ENCODE measurements at places on chromosomes 16 and 17. TPM values are rescaled to one million over a fixed set of nuclear protein-coding genes. Genes with fewer than 3 reads are reported as not detected.

DNA sequence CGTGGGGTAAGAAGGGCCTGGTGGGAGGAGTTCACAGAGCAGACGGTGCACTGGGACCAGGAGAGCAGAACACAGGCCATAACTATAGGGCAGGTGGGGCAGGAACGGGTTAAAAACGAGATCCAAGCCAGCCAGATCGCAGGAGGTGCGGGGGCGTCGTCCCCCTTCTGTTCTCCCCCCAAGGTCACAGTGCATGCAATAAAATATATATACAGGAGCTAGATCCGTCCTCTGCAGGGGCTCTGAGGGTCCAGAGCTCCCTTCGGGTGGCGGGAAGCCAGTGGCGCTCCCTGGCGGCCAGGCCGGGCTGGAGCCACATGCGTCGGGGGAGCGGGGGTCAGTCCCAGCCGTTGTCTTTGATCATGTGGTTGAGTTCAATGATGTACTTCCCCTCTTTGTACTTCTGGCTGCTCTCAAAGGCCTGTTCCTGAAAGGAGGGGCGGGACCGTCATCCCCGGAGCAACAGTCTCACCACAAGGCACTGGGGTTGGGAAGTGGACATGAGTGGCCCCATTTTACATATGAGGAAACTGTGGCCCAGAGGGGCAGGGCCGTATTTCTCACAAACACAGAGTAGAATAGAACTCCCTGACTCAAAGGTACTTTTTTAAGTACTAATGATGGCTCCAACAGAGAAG is 768 bp upstream of the TBX6 start:
- H3K27ac ChIP-seq: peak overlapping the region; percentile 85
- peaks cover 72% of the 10 kb centered on the region for H3K4me1 ChIP-seq
- H3K4me3 ChIP-seq: peak overlapping the region; percentile 49
- no peaks in the 10 kb centered on the region for H3K27me3 ChIP-seq
- no peaks in the 10 kb centered on the region for H3K36me3 ChIP-seq

GRCh38 chr16:88523309-88524161 is 46.7 kb upstream of the ZC3H18 start:
- DNase-seq: peak; percentile 64
- no peak overlapping the region for H3K4me3 ChIP-seq
- H3K27me3 ChIP-seq: no peaks in the 10 kb centered on the region
- H3K36me3 ChIP-seq: peaks cover 41% of the 10 kb centered on the region

- H3K27me3 ChIP-seq: no peaks in the 10 kb centered on the region
- H3K27ac ChIP-seq: no peak within 1 kb of the TSS
- peak; percentile 52 for DNase-seq
- peaks cover 3% of the 10 kb centered on the region for H3K4me1 ChIP-seq
- H3K36me3 ChIP-seq: no peaks in the 10 kb centered on the region
Observed at GRCh38 chr16:2196162-2196980, at the start of gene CASKIN1. CASKIN1 (minus strand) TSS chr16:2196605; CDS start chr16:2196432, 173 bp downstream.

TMEM132E gene
- total RNA-seq: not detected

All from K562 (cell line).